ENCODE measurements at places on chromosomes 7 and 10. TPM values are rescaled to one million over a fixed set of nuclear protein-coding genes. Genes with fewer than 3 reads are reported as not detected.

TFR2 gene
- polyA plus RNA-seq, result 0.55 TPM

DNA sequence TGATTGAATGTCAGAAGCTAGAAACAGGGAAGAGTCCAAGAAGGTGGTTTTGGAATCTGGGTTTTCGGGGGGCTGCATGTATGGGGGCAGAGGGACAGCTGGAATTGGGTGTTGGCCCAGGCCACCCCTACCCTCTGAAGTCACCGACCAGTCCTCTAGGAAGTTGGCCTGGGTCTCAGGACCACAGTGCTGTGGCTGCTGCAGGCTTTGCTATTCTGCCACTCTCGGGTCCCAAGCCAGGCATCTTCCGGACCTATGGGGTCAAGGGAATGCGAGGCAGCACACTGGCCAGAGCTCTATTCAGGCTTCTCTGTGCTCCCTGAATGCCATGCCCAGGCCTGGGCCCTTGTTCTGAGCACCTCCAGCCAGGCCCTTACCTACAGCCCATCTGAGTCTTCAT is 13.2 kb downstream of the FGF8 start:
- no peak for DNase-seq
- H3K4me1 ChIP-seq, result no peaks in the 10 kb centered on the region
- no peak overlapping the region for H3K27ac ChIP-seq
- no peaks in the 10 kb centered on the region for H3K27me3 ChIP-seq

- H3K27me3 ChIP-seq, result no peaks in the 10 kb centered on the region
- no peaks in the 10 kb centered on the region for H3K4me1 ChIP-seq
- no peak overlapping the region for H3K4me3 ChIP-seq
Observed at GRCh38 chr10:46002916-46003693, 27.3 kb downstream of the NCOA4 start.

FAM13C gene
- polyA plus RNA-seq, result not detected

STEAP2 gene
- polyA plus RNA-seq, result not detected

STAG3 gene
- 2.4 TPM for polyA plus RNA-seq

GLCCI1 gene
- polyA plus RNA-seq, result 6.9 TPM

GRCh38 chr7:150848561-150849115 is 3.7 kb upstream of the AOC1 start:
- H3K36me3 ChIP-seq, result no peaks in the 10 kb centered on the region
- H3K27ac ChIP-seq, result no peak overlapping the region
- no peak for DNase-seq
- H3K4me1 ChIP-seq, result no peaks in the 10 kb centered on the region
- peaks cover 5% of the 10 kb centered on the region for H3K27me3 ChIP-seq

- no peaks in the 10 kb centered on the region for H3K36me3 ChIP-seq
- H3K27ac ChIP-seq, result no peak overlapping the region
- DNase-seq, result no peak
- H3K4me1 ChIP-seq, result no peaks in the 10 kb centered on the region
Observed at GRCh38 chr7:96740130-96740529, 30.5 kb upstream of the SEM1 start.
